ENCODE measurements at places on chromosomes 1 and 21.

DNA sequence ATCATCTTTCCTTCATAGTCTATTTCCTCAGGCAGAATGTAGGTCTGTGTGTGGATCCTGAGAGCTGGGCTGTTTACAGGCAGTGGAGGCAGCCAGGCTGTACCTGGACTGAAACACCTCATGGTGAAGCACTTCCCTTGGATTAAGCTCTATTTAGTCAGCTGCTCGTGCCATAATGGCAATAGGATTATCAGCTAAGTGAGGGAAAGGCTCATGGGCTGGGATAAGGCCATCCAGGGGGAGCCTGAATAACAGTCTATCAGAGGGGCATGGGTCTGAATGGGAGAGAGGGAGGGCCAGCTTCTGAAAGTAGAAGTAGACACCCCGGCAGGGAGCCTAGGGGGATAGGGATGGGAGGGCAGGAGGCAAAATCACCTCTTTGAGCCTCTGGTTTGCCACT is 8.3 kb downstream of the RNASEL start:
- DNase-seq: no peak

GRCh38 chr1:93080179-93080823 is 1.2 kb downstream of the MTF2 start:
- no peak for DNase-seq

GRCh38 chr21:34558166-34558565 is 46.2 kb upstream of the KCNE1 start:
- no peak for DNase-seq

DNA sequence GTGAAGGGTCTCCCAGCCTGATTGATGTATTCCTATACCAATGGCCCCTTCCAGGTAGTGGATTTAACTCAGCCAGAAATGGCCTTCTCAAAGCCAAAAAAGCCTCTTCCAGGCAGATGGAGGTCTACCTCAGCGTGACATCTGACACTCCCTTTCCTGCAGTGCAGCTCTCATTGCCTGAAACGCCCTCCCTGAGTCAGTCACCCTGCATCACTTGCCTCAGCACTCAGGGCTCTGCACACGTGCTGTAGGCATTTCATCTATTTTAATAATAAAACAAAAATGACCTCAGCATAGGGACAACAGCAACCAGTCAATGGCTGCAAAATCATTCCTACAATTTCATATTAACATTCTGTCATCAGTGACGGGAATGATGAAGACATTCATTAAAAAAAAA is 64.4 kb upstream of the GJA5 start:
- no peak for DNase-seq

- no peak for DNase-seq
These were observed 60.5 kb downstream of the TAS1R2 start for GRCh38 chr1:18798946-18799345.

All from activated CD8-positive, alpha-beta memory T cell treated with anti-CD3 and anti-CD28 coated beads for 1 hour (primary cell).